Type B pancreatic cell (in vitro differentiated cells): ENCODE measurements at places on chromosomes 3 and 15. TPM values are rescaled to one million over a fixed set of nuclear protein-coding genes. Genes with fewer than 3 reads are reported as not detected.

The MEX3B gene
- total RNA-seq = 14.2 and 46.1 TPM in 2 replicates

The MED12L gene
- 3.2 and 6.4 TPM in 2 replicates for total RNA-seq

The NPAP1 gene
- total RNA-seq = 0.12 and 0.17 TPM in 2 replicates

The CLDN16 gene
- total RNA-seq = 0.10 TPM in 1 of 2 replicates, not detected in the other

DNA sequence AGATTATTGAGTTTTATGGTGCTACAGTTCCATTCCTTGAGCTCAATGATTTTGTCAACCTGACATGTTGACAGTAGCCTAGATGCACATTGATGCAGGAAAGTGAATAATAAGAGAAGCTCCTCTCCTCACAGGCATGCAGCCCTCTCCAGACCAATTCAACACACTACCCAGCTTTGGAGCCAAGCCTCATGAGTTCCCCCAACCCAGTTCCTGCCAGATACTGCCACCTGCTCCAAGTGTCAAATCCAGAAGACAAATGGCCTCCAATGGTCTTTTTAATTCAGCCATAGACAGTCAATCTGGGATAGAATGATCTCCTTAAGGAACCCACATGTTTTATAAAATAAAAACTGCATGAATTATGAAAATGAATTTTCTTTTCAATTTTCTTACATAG, 83.7 kb upstream of the ARHGEF3 start:
- DNase-seq = no peak
- H3K27me3 ChIP-seq = no peaks in the 10 kb centered on the region
- peak overlapping the region; percentile 22 for H3K27ac ChIP-seq
- H3K36me3 ChIP-seq = no peaks in the 10 kb centered on the region
- H3K4me3 ChIP-seq = no peak overlapping the region
- peaks cover 19% of the 10 kb centered on the region for H3K4me1 ChIP-seq

DNA sequence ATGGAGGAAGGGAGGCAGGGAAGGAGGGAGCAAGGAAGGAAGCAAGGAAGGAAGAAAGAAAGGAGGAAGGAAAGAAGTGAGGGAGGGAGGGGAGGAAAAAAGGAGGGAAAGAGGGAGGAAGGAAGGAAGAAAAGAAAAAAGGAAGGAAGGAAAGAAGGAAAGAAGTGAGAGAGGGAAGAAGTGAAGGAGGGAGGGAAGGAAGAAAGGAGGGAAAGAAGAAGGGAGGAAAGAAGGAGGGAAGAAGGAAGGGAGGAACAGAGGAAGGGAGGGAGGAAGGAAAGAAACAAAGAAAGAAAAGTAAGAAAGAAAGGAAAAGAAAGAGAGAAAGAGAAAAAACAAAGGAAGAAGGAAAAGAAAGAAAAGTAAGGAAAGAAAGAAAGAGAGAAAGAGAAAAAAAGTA, 183.0 kb upstream of the SLC24A5 start:
- H3K36me3 ChIP-seq = no peaks in the 10 kb centered on the region
- no peak for DNase-seq
- no peaks in the 10 kb centered on the region for H3K4me1 ChIP-seq
- no peak overlapping the region for H3K27ac ChIP-seq

- no peak overlapping the region for H3K4me3 ChIP-seq
- H3K27me3 ChIP-seq = peaks cover 37% of the 10 kb centered on the region
- no peaks in the 10 kb centered on the region for H3K4me1 ChIP-seq
- no peak for DNase-seq
- no peaks in the 10 kb centered on the region for H3K36me3 ChIP-seq
These were observed 215.0 kb upstream of the IGF1R start for GRCh38 chr15:98433346-98433745.

- peaks cover 19% of the 10 kb centered on the region for H3K4me1 ChIP-seq
- no peak overlapping the region for H3K4me3 ChIP-seq
- no peak for DNase-seq
- H3K27me3 ChIP-seq = no peaks in the 10 kb centered on the region
- no peaks in the 10 kb centered on the region for H3K36me3 ChIP-seq
These were observed 114.4 kb downstream of the CHSY1 start for GRCh38 chr15:101137312-101137940.

DNA sequence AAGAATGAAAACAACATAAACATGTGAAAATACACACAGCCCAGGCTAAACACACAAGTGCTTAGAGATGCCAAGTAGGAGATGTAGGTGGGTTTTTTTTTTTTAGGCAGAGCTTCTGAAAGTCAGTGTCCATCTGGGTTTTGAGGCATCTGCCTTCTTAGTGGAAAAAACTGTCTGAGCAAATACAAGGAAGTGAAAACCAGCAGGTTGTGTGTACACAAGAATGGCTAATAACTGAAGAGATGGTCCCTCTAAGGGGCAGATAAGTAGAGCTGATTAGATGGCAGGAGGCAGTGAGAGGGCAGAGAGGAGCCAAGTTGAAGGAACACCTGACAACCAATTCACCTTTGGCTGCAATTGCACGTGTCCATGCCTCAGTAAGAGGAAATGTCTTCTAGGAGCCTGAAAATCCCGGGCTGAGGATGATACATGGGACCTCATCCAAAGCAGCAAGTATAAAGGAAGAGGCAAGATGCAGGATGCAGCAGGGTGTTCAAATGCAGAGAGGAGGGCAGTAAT, 34.9 kb downstream of the CYP19A1 start:
- H3K27ac ChIP-seq = no peak overlapping the region
- peaks cover 8% of the 10 kb centered on the region for H3K27me3 ChIP-seq
- H3K4me1 ChIP-seq = no peaks in the 10 kb centered on the region
- no peaks in the 10 kb centered on the region for H3K36me3 ChIP-seq
- H3K4me3 ChIP-seq = no peak overlapping the region
- DNase-seq = no peak

DNA sequence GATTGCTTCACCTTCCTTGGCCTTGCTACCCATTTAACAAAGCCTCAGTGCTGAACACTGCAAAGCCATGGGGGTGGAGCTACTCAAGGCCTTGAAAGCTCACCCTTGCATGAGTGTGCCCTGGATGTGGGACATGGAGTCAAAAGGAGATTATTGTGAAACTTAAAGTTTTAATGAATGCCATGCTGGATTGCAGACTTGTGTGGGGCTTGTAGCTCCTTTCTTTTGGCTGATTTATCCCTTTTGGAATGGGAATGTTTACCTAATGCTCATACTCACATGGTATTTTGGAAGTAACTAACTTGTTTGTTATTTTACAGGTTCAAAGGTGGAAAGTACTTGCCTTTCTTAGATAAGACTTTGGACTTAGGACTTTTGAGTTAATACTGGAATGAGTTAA, 538.5 kb upstream of the NECTIN3 start:
- no peak overlapping the region for H3K4me3 ChIP-seq
- H3K27me3 ChIP-seq = no peaks in the 10 kb centered on the region
- H3K4me1 ChIP-seq = no peaks in the 10 kb centered on the region
- no peaks in the 10 kb centered on the region for H3K36me3 ChIP-seq

DNA sequence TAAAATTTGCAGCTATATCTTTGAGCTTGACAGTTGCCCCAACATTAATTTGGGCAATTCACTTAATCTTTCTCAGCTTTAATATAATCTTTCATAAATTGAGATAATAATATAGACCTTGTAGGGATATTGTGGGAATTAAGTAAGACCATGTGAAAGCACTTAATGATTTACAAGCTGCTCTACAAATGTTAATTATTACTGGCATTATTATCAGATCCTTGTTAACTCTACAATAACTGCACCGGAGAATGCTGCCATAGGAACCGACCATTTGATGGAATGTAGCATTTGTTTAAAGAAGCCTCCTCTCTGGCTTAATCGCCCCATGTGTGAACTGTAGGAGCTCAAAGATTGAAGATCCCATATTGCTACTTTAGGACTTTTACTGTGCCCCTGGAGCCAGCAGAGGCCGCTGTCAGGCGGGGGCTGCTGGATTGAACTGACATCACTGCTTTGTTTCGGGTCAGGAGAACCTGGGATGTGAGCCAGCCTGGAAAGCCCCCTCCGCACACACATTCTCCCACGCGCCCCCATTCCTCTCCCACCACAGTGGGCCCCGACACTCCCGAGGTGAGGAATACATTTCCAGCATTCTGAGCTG, 154.2 kb upstream of the TNIK start:
- H3K36me3 ChIP-seq = peaks cover 18% of the 10 kb centered on the region
- H3K27me3 ChIP-seq = no peaks in the 10 kb centered on the region
- DNase-seq = no peak
- H3K4me1 ChIP-seq = peaks cover 26% of the 10 kb centered on the region
- no peak overlapping the region for H3K4me3 ChIP-seq
- no peak overlapping the region for H3K27ac ChIP-seq

- H3K4me3 ChIP-seq = no peak overlapping the region
- peaks cover 24% of the 10 kb centered on the region for H3K27me3 ChIP-seq
- H3K27ac ChIP-seq = no peak overlapping the region
- H3K4me1 ChIP-seq = peaks cover 7% of the 10 kb centered on the region
- H3K36me3 ChIP-seq = no peaks in the 10 kb centered on the region
These were observed 1.8 kb upstream of the SCN5A start for GRCh38 chr3:38651153-38651789.

DNA sequence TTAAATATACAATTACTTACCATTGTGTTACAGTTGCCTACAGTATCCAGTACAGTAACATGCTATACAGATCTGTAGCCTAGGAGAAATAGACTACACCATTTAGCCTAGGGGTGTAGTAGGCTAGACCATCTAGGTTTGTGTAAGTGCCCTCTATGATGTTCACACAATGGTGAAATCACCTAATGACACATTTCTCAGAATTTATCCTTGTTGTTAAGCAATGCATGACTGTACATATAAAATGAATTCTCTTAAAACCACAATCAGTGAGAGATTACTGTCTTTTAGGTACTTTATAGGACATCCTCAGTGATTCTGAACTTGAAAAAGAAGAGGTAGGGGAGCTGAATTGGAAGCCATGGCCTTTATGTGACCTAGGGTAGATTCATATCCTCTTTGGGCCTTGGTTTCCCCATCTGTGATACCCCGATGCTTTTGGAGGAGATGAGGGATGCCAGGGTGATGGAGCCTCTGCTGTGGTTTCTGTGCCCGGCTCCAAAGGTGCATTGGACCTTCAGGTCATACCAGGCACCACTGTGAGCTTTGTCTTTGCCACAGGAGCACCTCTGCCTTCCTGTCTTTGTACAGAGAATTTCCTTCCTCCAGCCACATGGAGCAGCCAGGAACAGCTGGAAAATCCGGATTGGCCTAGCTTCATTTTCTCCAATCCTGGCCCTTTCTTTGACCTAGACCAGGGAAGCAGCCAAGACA, 51.9 kb upstream of the FLNB start:
- no peaks in the 10 kb centered on the region for H3K27me3 ChIP-seq
- no peaks in the 10 kb centered on the region for H3K36me3 ChIP-seq
- DNase-seq = no peak

GRCh38 chr3:184727357-184728009, 15.6 kb upstream of the MAGEF1 start:
- H3K4me1 ChIP-seq = peaks cover 40% of the 10 kb centered on the region
- no peaks in the 10 kb centered on the region for H3K27me3 ChIP-seq
- peak overlapping the region; percentile 80 for H3K27ac ChIP-seq
- DNase-seq = no peak
- H3K4me3 ChIP-seq = peak overlapping the region; percentile 80
- H3K36me3 ChIP-seq = no peaks in the 10 kb centered on the region

DNA sequence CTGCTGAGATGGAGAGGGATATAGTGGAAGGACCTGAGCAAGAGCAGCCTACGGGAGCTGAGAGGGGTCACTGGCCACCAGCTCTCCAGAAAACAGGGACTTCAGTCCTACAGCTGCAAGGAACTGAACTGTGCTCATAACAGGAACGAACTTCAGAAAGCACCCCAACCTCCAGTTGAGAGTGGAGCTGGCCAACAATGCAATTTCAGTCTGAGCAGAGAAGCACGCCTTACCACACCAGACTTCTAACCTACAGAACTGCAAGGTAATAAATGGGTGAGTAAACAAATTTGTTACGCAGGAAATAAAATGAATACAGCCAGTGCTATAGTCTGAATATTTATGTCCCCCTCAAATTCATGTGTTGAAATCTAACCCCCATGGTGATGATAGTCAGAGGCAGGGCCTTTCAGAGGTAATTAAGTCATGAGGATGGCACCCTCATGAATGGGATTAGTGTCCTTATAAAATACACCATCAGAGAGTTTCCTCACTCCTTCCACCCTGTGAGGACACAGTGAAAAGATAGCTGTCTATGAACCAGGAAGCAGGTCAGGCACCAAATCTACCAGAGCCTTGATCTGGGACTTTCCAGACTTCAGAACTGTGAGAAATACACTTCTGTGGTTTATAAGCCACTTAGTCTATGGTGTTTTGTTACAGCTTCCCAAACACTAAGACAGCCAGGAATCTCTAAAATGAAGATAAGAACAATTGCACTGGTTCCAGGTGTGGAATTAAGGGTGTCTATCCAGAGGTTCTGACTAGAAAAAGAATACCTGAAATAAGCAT, 58.6 kb downstream of the SYNM start:
- no peak for DNase-seq
- H3K4me1 ChIP-seq = no peaks in the 10 kb centered on the region
- H3K4me3 ChIP-seq = no peak overlapping the region
- H3K27me3 ChIP-seq = no peaks in the 10 kb centered on the region
